ENCODE measurements at places on chromosomes 16 and 17.

DNA sequence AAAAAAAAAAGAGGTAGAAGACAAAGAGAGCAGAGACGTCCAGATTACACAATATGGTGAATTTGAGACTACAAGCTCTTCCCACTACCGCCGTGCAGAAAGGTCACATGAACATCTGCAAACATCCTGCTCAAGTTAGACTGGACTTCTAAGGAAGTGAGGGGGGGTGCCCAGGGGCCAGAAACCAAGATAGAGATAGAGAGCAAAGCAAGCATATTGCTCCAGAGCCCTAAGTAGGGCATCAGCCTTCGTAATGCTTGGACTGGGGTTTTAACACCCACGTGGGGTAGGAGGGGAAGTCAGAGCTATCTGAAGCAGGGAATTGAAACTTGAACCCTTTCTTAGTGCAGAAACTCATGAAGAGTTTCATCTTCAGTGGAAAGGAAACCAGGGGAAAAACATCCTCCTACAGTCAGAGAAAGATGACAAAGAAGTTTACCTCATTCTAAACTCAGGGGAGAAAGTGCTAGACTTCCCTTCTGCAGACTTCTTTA lies 8.7 kb downstream of the CLEC19A start:
- DNase-seq, result no peak

GRCh38 chr16:71201054-71201453 lies 29.5 kb downstream of the HYDIN start:
- DNase-seq, result no peak

GRCh38 chr16:84929421-84930297 lies 81.7 kb downstream of the ZDHHC7 start:
- DNase-seq, result no peak

- no peak for DNase-seq
Measured at GRCh38 chr17:45334231-45334630, 17.4 kb upstream of the MAP3K14 start.

GRCh38 chr16:15403392-15403995 lies 7.9 kb downstream of the MPV17L start:
- no peak for DNase-seq

DNA sequence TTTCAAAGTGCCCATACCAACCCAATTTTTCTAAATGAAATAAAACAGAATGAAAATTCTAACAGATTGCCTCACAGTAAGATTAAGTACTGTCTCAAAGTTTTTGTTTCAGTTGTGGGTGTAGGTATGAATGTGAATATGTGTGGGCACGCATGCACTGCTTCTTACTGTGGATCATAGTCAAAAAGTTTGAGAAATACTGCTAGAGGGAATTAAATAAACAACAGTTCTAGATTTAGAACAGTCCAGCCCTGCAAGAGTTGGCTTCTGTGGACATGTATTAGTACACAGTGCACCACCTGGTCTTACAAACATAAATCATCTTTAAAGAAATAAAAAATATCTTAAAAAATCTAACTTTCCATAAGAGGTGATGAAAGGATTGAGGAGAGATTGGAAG lies 8.4 kb downstream of the ZNF652 start:
- DNase-seq, result no peak

DNA sequence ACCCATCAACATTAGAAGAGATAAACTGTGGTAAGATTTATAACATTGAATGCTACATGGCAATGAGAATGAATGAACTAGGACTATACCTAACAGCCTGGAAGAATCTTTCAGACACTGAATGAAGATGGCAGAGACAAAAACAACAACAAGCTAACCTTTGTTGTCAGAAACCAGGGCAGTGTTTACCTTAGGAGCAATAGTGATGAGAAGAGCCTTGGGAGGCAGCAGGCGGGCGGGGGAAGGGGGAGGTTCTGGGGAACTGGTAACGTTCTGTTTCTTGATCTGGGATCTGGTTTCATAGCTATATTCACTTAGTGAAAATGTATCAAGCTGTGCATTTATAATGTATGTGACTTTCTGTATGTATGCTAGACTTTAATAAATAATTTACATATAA lies 139.0 kb upstream of the TNRC6C start:
- DNase-seq, result no peak

- DNase-seq, result no peak
Measured at GRCh38 chr17:70318051-70318450, 148.7 kb downstream of the KCNJ2 start.

DNA sequence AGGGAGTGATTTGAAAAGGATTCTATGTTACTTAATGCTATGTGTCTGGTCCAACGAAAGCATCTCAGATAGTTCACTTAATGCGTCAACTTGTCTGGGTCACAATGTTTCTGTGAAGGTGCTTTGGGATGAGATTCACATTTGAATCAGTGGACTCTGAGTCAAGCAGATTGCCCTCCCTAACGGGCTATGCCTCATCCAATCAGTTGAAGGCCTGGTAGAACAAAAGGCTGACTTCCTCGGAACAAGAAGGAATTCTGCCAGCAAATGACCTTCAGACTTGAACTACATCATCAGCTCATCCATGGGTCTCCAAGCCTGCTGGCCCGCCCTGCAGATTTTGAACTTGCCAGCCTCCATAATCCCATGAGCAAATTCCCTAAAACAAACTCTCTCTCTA lies 15.2 kb downstream of the EMP2 start:
- DNase-seq, result no peak

DNA sequence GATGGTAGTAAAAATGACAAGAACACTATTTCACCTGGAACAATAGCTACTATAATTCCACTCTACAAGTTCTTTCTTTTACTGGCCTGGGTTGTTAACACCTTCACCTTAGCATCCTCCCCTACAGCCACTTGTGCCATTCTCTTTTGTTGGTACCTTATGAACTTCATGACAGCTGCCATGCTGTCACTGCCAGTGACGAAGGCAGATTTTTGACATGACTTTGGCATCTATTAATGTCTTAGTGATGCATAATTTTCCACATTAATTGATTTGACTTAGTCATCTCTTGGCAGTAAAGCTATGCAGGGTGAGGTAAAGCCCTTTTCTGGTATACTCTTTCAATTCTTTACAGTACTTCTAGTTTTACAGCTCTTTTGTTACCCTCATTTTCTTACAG lies 207.9 kb downstream of the TANC2 start:
- no peak for DNase-seq

GRCh38 chr17:73227379-73227778 lies 34.3 kb downstream of the CPSF4L start:
- no peak for DNase-seq

GRCh38 chr17:31564883-31565301 lies 173.4 kb downstream of the RAB11FIP4 start:
- no peak for DNase-seq

DNA sequence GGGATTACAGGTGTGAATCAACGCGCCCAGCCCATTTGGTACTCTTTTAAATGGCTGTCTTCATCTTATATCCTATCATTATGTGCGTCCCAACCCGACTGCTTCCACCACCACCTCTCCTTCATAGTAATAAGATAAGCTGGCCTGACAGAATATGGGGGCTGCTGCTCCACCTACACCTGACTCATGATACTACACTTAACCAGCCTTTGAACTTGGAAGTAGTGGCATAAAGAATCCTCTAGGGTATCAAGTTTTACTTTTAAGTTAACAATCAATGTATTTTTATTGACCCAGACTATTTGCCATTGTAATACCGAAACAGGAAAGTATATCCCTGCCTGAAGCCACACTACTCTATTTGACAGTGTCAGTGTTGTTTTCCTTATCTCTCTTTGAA lies 18.8 kb downstream of the PDZD9 start:
- no peak for DNase-seq

GRCh38 chr17:17322516-17323510 lies 19.6 kb downstream of the NT5M start:
- no peak for DNase-seq

GRCh38 chr17:6497496-6498221 lies 53.4 kb downstream of the PIMREG start:
- no peak for DNase-seq

- no peak for DNase-seq
Measured at GRCh38 chr17:7216242-7217112, 3.2 kb downstream of the DLG4 start.

DNA sequence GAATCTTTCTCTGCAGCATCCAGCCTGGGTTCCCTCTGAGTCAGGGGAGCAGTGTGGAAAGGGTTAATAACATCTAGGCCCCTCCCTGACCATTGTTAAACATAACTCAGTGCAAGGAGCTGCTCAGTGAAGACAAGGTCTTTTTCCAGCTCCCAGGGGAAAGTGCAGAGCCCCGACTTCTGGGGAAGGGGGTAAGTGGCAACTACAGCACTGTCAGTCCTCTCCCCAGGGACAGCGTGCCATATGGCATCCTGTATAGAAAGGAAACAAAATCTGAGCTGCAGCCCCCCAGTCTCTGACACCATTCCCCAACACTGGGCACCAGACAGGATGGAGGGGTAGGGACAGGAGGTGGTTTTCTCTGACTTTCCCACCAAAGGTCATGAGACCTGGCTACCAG lies 7.8 kb downstream of the MRPL27 start:
- DNase-seq, result no peak

DNA sequence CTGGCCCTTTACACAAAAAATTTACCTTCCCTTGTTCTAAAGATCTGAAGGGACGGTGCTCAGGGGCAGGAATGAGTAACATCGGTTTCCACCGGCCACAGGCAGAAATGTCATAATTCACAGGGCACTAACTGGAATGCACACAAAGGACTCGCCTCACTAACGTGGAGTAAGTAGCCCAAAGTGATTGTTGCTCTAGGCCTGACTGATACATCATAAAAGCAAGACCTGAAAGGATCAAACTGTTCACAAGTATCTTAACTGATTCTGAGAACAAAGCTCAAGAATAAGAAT lies 8.9 kb upstream of the TCF25 start:
- no peak for DNase-seq

GRCh38 chr17:7823581-7824001 lies 10.4 kb upstream of the KDM6B start:
- no peak for DNase-seq

DNA sequence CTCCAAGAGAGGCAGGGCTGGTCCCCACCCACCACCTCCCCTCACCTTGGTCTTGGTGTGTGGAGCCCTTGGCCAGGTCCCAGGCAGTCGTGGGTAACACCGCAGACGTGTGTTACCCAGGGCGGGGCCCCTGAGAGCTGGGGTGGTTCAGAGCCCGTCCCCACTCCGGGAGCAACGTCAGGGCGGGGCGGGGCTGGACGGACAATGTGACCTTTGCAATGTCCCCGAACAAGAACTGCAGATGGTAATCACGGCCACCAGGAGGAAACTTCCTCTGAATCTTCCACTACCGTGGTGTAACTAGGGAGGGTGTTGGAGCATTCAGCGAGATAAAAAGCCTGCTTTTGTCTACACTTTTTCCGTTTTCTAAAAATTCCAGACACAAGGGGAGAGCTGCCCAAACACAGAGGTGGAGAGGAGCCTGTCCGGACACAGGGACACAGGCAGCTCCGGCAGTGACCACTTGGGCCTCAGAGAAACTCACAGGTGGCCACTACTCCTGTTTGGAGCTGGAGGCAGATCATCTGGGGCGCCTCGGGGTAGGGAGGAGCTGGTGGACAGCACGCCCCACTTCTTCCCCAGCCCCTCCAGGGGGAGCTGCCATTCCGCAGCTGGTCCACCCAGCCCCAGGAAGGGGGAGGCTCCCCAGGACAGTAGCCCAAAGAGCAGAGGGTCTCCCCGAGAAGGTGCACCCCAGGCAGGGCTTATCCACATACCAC lies 14.2 kb upstream of the SLC38A10 start:
- DNase-seq, result no peak

- peak; percentile 57 for DNase-seq
Measured at GRCh38 chr16:28182183-28182582, 29.6 kb downstream of the XPO6 start.

- DNase-seq, result no peak
Measured at GRCh38 chr17:63974594-63975192, 2.0 kb upstream of the SCN4A start.

DNA sequence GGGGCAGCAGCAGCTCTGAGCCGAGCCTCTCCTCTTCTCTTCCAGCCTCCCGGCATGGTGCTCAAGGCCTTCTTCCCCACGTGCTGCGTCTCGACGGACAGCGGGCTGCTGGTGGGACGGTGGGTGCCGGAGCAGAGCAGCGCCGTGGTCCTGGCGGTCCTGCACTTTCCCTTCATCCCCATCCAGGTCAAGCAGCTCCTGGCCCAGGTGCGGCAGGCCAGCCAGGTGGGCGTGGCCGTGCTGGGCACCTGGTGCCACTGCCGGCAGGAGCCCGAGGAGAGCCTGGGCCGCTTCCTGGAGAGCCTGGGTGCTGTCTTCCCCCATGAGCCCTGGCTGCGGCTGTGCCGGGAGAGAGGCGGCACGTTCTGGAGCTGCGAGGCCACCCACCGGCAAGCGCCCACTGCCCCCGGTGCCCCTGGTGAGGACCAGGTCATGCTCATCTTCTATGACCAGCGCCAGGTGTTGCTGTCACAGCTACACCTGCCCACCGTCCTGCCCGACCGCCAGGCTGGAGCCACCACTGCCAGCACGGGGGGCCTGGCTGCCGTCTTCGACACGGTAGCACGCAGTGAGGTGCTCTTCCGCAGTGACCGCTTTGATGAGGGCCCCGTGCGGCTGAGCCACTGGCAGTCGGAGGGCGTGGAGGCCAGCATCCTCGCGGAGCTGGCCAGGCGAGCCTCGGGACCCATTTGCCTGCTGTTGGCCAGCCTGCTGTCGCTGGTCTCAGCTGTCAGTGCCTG lies 4.4 kb downstream of the PIGQ start:
- no peak for DNase-seq

DNA sequence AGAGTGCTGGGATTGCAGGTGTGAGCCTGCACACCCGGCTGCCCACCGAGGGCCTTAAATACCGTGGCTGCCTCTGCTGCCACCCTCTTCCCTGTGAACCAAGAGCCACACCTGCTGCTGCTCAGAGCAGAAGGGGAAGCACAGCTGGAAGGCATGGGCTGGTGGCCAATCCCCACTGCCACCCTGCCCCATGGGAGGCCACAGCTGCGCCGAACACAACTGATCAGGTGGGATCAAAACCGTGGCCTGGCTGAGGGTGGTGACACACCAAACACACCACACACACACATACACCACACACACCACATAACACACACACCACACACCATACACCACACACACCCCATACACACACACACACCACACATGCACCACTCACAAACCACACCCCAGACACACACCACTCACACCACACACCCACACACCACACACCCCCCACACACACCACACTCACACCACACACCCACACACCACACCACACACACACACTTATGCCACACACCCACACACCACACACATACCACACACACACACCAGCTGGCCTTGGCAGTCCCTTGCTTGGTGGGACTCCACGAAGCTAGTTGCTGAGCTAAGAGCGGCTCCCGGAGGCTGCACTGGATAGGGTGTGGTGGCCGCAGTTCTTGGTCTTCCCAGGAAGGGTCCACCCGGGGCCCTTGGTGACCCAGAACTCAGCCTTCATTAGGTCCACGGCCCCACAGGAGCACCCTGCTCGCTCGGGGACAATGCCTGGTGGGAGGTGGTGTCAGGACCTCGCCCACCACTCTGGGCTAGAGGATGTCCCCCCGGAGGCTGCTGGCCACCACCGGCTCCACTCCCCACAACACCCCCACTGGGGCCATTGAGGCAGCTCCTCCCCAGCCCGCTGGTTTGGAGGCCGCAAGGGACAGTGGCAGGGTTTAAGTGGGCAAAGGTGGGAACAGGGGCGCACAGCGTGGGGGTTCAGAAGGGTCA lies 14.9 kb downstream of the CEP131 start:
- no peak for DNase-seq

All from CD8-positive, alpha-beta T cell (primary cell).